Fibroblast of the aortic adventitia (primary cell): ENCODE measurements at places on chromosomes 4 and X.

GRCh38 chrX:19198473-19198872 lies 76.2 kb upstream of the ADGRG2 start:
- no peak for DNase-seq

GRCh38 chr4:168751263-168752225 lies 254.7 kb downstream of the PALLD start:
- DNase-seq: peak; percentile 78

GRCh38 chr4:160809576-160809975 lies 1354.2 kb downstream of the FSTL5 start:
- DNase-seq: no peak

- no peak for DNase-seq
Measured at GRCh38 chr4:79298027-79298426, 27.8 kb downstream of the NAA11 start.

GRCh38 chrX:16240231-16240905 lies 73.1 kb downstream of the MAGEB17 start:
- no peak for DNase-seq

DNA sequence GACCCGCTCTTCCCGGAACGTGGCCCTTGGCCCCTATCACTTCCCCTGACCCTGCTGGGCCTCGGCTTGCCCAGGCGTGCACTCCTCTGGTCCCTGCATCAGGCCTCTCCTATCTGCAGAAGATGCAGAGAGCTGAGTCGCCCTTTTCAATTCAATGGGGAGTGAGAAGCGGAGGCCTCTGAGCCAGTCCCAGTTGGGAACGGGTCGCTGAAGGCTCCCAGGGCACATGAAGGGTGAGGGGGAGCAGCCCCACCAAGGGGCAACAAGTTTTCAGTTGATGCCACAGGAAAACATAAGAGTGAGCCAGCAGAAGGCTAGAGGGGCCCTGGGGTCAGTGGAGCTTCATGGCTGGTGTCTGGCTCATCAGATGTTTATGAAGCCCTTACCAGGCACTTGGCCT lies 17.1 kb downstream of the PSAPL1 start:
- no peak for DNase-seq

DNA sequence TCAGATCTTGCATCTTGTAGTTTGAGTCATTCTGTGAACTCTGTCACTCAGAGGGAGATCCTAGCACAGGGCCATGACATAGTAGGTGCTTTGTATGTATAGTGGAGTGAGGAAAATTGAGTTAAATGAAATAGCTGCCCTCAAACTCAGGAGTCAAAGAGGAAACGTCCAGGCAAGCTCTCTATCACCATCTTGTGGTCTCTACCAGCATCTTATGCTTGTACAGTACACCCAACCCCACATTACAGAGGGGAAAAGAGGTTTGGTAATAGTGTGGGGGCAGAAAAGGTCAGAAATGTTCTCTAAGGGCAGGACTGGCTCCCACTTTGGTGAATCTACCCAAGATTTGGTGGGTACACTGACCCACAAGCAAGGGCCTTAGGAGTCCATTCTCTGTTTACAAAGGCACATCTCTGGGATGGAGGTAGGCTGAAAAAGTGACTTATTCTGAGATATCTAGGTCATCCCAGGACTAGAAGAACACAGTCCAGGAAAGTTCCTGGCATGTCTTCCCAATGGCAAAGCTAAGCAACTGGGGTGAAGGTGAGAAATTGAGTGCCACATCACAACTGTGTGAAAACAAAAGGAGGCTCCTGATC lies 131.8 kb downstream of the OR13H1 start:
- peak; percentile 6 for DNase-seq

GRCh38 chrX:153935326-153935851 lies 552 bp upstream of the NAA10 start:
- no peak for DNase-seq

DNA sequence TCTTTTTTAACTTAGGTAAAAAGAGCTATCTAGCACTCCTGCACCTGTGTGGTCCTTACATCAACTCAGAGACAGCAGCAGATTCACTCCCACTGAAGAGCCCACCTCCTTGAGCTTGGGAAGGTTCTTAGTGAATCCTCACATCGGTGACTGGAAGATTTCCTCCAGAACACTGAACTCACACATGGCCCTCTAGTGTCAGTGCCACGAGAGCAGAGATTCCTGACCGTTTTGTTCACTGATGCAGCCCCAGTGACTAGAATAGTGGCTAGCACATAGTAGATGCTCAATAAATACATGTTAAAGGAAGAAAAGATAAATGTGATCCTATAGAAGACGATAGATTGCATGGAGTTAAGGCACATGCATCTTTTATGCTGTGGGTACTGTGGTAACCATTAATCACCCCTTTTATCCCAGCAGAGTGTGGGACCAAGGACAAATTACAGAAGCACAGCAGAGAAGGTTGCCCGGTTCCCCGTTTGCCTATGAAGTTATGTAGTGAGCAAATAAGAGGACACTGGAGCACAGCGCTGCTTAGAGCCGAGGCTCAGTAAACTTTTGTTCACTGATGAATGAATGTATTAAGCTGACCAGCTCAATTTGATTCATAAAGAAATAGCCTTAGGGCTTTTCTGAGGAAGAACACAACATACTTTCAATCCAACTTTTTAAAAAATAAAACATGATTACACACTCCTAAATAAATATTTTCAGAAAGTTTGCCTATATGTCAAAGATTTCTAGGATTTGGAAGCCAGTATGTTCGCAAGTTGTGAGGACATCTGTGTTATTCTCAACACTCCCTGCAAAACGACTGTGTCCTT lies 8.7 kb downstream of the GASK1B start:
- DNase-seq: no peak

DNA sequence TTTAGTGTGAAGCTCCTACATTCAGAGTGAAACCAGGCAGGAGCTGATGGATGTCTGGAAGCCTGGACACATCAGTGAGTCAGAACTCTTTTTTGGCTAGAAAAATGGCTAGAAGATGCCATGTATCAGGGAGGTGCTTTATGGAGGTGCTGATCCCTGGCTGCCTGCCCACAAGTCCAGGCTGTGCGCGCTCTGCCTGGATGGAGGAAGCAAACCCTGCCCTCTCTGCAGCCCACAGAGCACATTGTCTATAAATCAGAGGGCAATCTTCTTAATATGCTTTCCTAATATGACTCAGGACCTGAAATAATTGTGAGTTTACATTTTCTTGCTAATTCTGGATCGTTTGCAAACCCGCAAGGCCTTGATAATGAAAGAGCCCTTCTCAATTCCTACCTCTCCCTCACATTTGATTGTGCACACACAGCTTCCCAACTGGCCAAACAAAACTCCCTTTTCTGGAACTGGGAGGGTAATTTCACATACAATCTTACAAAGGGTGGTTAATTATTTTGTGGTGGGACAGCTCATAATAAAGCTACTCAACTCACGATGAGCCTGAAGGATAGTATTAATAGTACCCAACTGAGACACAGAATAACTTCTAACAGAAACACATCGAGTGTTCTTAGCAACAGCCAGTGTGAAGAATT lies 11.7 kb downstream of the MFAP3L start:
- DNase-seq: peak; percentile 68

DNA sequence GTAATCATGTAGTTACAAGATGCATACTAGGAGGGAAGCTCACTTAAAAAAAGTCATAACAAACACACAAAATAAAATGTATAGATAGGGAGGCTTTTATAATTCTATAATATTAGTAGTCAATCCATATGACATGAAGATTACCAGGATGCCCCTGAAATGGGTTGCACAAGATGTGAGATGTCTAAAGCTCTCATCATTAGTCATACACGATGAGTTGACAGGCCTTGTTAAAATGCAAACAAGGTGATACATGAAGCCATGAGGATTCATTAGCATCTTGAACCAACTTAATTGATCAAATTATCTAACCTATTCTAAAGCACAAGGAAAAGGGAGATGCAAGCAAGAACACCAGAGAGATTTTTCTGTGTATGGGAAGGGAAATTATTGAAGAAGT lies 470.2 kb downstream of the IQCM start:
- DNase-seq: no peak

DNA sequence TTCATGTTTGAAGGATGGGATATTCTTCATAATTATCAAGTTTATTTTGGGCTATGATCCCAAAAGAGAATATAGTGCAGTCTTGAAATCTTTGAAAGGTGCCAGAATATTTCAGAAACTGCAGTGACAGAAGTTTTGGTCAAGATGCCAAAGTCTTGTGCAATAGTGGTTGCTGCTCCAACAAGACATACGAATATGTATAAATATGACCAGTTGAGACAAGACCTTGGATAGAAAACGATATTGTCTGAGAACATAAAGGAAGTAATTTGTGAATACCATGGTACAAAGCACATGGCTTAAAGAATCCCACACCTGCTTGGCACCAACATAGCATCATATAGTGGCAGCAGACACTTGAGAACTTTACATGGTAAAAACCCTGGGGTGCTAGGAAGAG lies 48.6 kb upstream of the AMELX start:
- DNase-seq: peak; percentile 82

- DNase-seq: no peak
Measured at GRCh38 chr4:60389633-60390032, 810.5 kb upstream of the ADGRL3 start.

DNA sequence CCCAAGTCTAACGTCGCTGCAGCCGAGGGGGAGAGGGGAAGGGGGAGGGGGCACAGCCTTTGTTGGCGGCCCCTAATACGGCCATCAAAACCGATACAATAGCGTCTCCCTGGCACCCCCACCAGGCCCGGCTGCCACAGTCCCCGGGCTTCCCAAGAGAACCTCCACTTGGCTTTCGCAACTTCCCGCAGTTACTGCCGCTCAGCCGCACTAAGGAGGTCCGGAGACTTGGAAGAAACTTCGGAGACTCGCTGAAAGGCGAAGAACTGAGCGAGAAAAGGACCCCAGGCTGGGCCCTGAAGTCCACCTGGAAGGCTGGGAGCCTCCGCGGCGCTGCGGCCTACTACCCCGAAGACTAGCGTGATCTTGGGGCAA lies 2.8 kb downstream of the NKX6-1 start:
- no peak for DNase-seq

DNA sequence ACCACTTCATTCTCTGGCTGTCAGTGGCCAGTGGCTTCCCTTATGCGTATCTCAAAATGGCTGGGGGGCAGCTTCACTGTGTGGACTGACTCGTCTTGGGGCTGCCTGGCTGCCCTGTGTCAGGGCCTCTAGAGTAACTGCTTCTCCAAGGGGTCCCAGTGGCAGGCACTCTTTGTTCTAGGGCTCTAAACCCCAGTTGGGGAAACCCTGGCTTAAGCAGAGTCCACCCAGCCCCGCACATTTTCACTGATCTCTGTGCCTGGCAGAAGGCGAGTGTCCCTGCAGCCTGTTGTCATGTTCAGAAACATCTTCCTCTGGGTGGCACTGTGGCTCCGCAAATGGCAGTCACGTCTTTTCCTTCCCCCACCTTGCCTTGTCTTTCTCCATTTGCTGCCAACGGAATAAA lies 59.7 kb downstream of the NBDY start:
- DNase-seq: peak; percentile 84

GRCh38 chr4:1241936-1242505 lies 6.9 kb downstream of the CTBP1 start:
- no peak for DNase-seq

- DNase-seq: no peak
Measured at GRCh38 chr4:75040703-75041102, 107.8 kb downstream of the PARM1 start.

- DNase-seq: no peak
Measured at GRCh38 chrX:123436512-123437136, 252.5 kb downstream of the GRIA3 start.

GRCh38 chr4:151035328-151035727 lies 20.2 kb upstream of the LRBA start:
- no peak for DNase-seq

DNA sequence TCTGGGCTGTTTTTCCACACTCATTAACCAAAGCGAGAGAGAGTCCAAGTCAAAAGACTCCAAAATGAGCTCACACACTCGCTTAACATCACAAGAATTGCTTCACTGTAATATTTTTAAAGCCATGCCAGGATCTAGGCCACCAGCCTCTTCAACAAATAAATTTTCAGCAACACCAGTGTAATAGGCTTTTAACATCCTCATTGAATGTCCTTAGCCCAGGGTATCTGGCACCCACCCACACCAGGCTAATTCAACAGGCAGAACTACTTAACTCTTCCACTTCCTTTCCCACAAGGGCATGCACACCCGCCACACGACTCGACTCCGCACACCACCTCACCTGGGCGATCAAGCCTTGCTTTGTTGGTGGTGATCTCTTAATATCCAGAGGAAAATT lies 34.2 kb downstream of the FAT1 start:
- no peak for DNase-seq

DNA sequence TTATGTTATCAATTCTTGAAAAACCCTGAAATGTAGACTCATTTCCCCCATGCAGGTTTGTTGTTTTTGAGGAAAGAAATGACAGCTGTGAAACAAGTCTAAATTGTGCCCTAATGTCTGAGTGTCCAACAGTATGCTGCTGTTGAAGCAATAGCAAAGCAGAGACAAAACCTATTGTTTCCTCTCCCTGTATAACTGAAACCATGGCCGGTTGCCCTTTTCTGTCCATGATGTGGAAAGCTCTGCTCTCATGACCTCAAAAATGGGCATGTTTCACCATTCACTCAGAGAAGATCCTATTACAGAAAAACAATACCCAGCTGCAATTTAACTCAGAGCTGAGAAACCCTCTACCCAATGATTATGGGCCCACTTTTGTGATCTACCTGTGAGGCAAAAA lies 312.6 kb upstream of the FTHL17 start:
- no peak for DNase-seq

GRCh38 chr4:3793545-3793944 lies 27.4 kb downstream of the ADRA2C start:
- DNase-seq: no peak

- DNase-seq: no peak
Measured at GRCh38 chrX:46758163-46758955, 559 bp downstream of the SLC9A7 start.

DNA sequence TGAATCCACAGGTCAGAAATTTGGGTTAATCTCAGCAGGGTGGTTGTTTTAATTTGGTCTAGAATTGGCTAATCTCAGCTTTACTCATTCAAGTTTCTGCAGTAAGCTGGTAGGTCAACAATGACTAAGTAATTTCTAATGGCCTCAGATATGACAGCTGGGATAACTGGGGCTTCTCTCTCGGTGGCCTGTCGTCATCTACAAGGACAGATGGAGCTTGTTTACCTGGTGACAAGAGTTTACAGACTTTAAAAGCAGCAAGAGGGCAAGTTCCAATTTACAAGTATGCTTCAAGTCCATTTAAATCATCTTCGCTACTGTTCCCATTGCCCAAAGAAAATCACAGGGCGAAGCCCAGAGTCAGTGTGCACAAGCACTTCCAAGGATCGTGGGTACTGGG lies 453.9 kb downstream of the PDHA2 start:
- no peak for DNase-seq

- peak; percentile 88 for DNase-seq
Measured at GRCh38 chr4:38141808-38142500, 181.8 kb downstream of the PTTG2 start.

- peak; percentile 18 for DNase-seq
Measured at GRCh38 chrX:155857561-155857960, 23.6 kb upstream of the VAMP7 start.
